ENCODE measurements at places on chromosomes 16 and 17.
A peak's percentile ranks its signal among the peaks of the same experiment; 100 is the strongest.

DNA sequence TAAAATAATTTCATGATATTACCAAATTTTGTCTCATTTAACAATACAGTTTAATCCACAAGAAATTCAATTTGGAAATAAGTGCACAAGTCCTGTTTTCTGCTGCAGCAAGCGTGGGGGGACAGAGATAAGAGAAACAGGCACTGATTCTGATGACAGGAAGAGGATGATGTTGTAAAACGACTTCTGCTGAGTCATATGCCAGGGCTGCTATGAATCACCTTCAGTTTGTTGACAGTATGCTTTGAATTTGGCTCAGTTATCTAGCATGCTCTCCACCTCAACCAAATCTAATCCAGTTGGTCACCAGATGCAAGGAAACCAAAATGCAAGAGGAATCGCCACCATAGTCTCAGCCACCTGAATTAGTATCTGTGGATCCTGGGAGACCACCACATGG lies 244.1 kb upstream of the MON1B start:
- no peak for DNase-seq

DNA sequence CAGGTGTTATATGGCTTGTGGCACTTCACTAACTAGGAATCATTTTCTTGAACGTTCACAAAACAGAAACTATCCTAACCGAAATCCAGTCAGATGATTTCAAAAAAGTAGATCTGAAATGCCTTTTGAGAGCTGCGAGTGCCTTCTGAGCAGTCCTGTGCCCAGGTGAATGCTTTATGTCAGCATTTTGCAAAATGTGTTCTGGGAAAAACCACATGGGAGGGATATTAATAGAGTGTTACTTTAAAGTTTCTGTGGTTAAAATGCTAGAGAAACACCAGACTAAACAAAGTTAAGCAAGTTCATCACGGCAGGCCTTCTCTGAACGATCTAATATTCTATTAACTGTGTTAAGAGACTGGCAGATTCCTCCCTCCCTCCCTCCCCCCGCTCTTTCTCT lies 15.8 kb upstream of the RGS9 start:
- DNase-seq: no peak

- no peak for DNase-seq
Observed at GRCh38 chr16:6157806-6158205, 1060.2 kb upstream of the EEF2KMT start.

GRCh38 chr17:65674246-65675045 lies 113.0 kb upstream of the AXIN2 start:
- DNase-seq: no peak

- no peak for DNase-seq
Observed at GRCh38 chr17:44642834-44643233, 13.4 kb upstream of the MEIOC start.

GRCh38 chr17:9218911-9219310 lies 197.6 kb downstream of the NTN1 start:
- no peak for DNase-seq

DNA sequence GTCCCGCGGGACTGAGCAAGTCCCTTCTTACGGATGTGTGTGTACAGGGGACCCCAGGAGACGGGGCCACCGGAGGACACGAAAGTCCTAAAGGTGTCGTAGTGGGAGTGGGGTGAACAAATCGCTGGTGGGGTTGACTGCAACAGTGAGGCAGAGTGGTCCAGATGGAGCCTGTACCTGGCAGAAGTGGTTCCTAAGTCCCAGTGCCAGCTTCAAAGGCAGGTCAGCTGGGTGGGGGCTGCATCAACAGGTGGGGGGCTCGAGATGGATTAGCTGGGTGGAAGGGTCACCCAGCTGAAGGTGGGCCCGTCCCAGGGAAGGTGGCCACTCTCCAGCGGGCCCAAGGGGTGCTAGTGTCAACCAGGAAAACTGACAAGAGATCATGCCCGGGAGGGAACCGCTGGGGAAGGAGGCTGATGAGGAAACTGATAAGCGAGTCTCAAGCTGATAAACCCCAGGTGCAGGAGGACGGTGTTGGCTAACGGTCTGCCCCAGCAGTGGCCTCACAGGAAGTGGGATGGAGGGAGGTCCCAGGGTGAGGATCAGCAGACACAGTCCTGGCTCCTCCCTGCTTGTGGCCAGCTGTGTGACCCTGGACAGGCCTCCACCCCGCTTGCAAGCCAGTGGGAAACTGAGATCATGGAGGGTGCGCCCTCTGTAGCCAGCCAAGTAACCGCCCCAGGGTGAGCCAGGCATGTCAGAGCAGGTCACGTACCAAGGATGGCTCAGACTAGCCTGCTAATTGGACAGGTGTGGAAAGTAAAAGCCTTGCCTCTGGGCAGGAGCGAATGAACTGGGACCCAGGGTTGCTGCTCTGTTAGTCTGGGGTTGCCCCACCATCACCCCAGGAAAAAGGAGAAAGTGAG lies 1.0 kb downstream of the ORAI3 start:
- peak; percentile 73 for DNase-seq

- DNase-seq: no peak
Observed at GRCh38 chr16:48961546-48961945, 320.1 kb downstream of the CBLN1 start.

- DNase-seq: peak; percentile 37
Observed at GRCh38 chr17:61458421-61459141, 6.4 kb downstream of the TBX4 start.

DNA sequence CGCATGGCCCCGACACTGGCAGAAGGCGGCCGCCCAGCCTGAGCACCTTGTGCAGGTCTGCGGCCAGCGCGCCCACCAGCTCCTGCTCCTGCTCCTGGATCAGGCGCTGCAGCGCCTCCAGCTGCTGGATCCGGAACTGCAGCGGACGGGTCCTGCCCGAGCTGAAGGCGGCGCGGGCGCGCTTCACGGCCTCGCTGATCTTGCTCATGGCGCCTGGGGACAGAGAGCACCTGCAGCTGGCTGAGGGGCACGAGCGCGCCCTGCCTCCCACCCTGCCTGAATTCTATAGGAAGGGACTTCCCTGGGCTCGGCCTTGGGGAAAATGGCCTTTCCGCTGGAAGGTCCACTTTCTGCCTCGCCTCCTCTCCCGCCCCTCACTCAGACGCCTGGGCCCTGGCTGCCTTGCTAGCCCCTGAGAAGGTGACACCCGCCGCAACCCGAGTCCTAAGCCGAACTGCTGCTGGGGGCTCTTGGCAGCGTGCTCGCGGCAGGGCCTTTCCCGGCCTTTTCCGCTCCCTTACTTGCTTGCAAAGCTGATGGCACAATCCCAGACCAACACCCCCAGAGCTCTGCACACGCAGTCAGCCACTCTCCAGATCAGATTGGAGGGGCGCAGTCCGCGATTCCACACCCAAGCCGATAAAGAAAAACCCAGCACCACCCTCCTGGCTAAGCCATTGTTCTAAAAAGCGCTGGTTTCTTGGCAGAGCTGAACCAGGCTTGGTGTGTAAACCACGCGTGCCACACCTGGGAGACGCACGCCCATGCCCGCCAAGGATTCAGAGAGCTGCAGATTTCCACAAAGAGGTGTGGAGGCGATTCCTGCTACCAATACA lies 3.0 kb downstream of the ALDH3A1 start:
- DNase-seq: peak; percentile 96
